Activated T-cell treated with anti-CD3 and anti-CD28 coated beads, Interleukin-2, amount 50 U/mL, for 48 hours (primary cell): ENCODE measurements at places on chromosomes 2 and 18.

DNA sequence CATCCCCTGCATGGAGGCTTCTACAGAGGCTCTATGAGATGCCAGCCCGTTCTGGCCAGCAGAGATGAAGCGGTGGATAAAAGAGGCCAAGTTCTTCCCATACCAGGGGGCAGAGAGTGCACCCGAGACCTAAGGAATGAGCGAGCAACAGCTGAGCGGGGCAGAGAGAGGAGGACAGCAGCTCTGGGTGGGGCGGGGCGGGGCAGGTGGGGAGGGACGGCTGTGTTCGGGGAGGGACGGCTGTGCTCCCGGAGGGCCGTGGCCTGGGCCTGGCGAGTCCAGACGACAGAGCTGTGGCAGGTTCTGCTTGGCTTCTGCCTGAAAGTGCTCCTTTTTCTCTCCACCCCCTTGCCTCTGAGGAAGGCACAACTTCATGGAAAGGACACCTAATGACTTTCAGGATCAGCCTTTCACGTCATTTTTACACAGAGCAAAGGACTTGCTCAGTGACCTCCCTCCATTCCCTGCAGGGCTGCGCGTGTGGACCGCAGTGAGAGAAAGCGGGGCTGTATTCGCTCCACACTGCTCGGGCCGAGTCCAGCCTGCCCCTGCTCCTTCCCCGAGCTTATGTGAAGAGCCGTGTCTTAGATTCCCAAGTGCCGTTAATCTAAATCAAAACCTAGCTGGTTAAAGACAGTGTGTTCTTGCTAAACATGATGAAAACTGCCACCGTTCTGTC is 232.9 kb downstream of the HDAC4 start:
- DNase-seq, result no peak

DNA sequence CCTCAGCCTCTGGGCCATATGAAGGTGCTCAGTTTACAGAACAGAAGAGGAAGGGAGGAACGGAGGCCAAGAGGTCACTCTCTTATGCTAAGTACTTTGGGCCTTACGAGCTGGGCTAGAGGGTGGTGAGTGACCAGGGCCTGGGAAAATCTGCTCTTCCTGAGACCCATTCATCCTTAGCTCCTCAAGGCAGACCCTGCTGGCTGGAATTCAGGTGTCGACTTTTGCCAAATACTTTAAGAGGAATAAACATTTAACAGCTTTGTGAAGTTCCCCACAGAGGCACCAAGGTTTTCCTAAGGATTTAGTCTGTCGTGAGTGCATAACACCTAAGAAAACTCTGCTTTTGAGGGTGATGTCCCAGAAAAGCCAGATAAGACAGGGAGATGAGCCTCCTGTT is 129.7 kb upstream of the SIX2 start:
- no peak for DNase-seq

- DNase-seq, result no peak
Measured at GRCh38 chr2:165113414-165113813, 90.4 kb downstream of the SCN3A start.

DNA sequence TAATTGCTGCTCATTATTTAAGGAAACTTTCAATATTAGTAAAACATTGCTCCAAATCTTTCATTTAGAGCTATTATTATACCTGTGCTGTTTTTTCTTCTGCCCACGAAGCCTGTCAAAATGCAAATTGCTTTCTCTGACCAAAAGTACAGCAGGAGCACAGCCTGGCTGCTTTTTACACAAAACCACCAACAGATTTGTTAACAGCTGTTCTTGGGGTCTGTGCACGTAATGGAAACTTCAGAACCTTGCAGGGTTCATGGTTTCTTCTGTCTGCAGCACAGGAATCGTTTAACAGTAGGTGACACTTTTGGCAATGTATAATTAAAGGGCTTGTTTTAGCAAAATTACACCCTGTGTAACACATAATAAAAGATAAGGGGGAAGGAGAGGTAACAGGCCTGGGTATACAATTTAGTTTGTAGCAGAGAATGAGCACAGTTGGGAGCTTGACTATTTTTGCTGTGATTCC is 447.3 kb downstream of the KCNJ3 start:
- DNase-seq, result no peak

GRCh38 chr18:46461993-46462392 is 195.0 kb downstream of the LOXHD1 start:
- no peak for DNase-seq

- DNase-seq, result peak; percentile 41
Measured at GRCh38 chr2:119407430-119408220, 24.0 kb upstream of the TMEM37 start.

DNA sequence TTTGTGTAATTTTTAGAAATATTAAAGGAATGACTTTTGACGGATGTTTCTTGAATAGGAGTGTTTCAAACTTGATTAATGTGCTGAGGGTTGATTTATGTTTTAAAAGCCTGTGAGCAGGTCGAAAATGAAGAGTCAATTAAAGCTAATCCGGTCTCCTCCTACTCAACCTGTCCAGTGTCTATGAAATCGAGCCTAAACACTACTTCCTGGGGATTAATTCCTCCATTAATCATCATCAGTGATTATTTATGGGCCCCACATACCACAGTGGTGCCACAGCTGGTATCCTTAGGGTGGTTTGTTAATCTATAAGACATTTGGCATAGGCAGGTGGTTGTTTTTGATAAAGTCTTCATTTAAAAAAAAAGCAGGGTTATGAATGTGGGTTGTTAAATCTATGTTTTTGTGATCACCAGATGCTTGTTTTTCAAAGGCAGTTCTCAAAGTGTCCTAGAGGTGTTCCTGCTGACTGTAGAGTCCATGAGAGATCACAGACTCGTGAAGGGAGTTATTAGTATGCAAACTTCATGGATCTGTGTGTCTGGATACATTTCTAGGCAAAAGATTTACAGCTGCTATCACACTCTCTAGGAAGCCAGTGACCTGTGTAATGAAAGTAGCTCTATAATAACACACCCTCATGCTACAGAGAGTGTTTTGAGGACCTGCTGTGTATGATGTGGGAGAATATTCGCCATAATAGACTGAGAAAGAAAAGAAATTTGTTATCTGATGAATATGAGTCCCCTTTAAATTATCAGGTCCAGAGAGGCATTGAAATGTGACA is 308.6 kb downstream of the AKAIN1 start:
- no peak for DNase-seq

DNA sequence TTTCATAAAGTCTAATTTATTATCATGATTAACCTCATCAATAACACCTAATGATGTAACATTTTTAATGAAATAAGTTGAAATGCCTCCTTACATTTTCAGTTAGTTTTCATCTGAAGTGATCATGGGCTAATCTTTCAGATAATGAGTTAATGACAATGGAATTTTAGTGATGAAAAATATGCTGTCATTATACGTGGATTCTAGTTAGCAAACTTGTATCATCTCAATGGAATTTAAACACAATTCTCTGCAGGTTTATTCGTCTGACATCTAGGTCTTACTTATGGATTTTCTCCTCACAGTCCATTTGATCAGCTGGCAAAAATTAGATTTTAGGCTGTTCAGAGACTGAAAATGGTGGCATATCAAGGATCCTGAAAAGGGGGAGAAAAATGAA is 885.0 kb downstream of the SLC4A3 start:
- no peak for DNase-seq

- DNase-seq, result no peak
Measured at GRCh38 chr2:9532421-9532820, 23.2 kb downstream of the ADAM17 start.

DNA sequence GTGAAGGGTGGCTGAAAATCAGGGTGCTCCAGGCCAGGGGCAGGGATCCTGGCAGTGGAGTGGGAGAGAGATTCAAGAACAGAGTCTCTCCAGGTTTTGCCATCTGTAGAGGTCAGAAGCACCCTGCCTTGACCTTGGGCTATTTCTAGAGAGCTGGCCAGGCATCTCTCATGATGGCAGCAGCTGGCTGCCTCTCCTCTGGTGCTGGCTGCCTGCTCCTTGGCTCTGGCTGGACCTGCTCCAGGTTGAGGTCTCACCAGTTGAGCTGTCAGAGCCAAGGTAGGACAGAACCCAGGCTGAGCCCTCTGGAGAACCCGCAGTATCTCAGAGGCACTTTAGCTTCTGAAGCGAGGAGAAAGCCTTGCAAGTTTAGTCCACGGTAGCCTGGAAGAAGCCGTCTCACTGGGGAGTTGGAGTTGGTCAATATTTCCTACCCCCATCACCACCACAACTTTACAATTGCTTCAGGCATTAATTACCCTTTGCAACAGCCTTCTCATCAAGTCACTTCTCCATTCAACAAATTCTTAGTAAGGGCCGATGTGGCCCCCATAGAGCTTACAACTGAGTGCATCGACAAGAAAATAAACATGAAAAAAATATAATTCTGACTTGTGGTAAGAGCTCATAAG is 25.6 kb downstream of the GNLY start:
- no peak for DNase-seq

- no peak for DNase-seq
Measured at GRCh38 chr2:15753811-15754702, 162.4 kb downstream of the DDX1 start.

DNA sequence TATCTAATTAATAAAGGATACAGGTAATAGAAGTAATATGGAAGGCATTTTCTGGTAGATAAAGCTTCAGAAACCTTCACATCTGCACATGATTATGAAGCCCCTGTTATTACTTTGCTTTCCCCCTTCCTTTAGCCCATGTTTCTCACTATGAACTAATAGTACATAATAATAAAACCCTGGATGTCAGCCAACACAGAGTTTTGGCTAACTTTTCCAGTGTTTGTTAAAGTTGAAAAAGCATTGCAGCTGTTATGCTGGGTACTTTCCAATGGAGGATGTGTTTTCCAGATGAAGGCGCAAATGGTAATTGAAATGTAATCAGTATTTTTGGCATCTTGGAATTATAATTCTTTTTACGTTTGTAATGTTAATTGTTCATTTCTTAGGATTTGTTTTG is 43.5 kb downstream of the SPTBN1 start:
- no peak for DNase-seq

GRCh38 chr2:239275044-239275685 is 125.7 kb downstream of the HDAC4 start:
- peak; percentile 84 for DNase-seq

DNA sequence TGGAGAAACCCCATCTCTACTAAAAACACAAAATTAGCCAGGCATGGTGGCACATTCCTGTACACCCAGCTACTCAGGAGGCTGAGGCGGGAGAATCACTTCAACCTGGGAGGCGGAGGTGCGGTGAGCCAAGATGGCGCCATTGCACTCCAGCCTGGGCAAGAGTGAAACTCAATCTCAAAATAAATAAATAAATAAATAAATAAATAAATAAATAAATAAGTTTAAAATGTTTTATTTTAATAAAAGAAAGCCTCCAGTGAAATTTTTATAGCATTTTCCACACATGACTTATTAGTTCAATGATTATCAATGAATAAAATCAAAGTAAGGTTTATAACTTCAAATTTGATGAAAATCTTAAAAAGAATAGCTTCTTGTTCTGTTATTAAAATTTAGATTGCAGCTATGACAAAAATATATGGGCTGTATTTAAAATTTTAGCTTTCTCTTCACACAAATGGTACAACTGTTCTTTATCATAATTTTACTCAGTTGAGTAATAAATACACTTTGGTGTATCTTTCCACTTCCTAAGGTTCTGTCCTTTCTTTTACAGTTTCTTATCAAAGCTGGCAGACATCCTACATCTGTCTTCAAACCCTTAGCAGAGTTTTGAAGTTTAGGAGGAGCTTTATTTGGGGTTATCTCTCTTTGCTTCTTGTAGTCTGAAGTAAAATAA is 78.4 kb upstream of the ZSWIM2 start:
- no peak for DNase-seq

GRCh38 chr2:43084699-43085091 is 141.7 kb downstream of the ZFP36L2 start:
- no peak for DNase-seq

- DNase-seq, result no peak
Measured at GRCh38 chr2:111919794-111920608, 21.6 kb downstream of the MERTK start.

DNA sequence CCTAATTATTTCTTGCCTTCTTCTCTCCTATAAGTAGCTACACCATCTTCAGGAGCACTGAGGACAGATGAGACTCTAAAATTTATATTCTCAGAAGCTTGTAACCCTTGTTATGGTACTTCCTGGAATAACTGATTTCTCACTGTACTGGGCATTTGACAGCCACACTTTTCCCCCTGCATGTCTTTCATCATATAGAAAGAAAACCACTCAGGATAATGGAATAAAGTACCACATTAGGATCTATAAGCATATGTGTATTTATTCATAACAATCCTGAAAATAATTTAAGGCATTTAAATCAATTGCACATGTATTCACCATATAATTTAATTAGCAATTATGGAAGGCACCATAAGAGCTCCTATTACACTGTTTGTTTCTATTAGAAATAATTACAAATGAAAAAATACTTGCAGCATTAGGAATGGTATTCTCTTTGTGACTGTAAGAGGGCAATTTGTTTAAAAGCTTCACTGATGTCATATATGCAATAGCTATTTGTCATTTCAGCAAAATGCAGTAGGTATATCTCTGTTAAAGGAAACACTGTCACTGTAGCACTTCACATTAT is 216.9 kb upstream of the FSHR start:
- no peak for DNase-seq

GRCh38 chr2:1644427-1644826 is 99.9 kb downstream of the PXDN start:
- no peak for DNase-seq

DNA sequence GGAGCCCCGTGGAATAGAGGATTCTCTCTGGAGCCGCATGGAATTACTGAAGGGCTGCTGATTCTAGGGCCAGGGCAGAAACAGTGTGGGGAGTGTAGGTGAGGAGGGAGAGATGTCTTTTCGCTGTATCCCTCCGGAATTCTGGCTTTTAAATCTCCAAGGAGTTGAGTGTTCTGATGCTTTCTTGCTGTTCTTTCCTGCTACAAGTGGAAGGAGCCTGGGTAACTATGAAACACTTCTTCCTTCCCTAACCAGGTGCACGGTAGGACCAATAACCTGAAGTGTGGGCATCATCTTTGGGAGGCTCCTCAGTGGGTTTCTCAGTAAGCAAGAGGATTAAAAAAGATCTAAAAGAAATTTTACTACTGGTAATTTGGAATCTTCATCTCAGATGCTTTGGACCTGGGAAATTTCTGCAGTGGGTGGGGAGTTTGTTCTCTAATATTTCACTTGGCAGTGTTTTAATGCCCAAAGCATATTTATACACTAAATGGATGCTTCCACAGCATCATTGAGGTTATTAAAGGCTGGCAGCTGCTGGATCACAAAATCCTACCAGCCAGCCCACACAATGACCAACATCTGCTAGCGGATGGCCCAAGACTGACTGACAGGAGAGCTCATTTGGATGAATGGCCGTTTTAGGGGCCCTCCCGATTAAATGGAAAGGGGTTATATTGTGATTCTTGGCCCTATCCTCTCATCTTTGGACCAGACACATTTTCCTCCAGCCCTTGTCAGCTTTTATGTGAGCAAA is 2.1 kb downstream of the EML6 start:
- DNase-seq, result no peak
